ENCODE measurements at places on chromosomes 4 and X.

- no peak for DNase-seq
Observed at GRCh38 chrX:119706616-119707015, 13.6 kb upstream of the SEPTIN6 start.

GRCh38 chr4:162522724-162523123 is 358.9 kb upstream of the FSTL5 start:
- no peak for DNase-seq

GRCh38 chr4:1027915-1028238 is 16.5 kb downstream of the FGFRL1 start:
- no peak for DNase-seq

DNA sequence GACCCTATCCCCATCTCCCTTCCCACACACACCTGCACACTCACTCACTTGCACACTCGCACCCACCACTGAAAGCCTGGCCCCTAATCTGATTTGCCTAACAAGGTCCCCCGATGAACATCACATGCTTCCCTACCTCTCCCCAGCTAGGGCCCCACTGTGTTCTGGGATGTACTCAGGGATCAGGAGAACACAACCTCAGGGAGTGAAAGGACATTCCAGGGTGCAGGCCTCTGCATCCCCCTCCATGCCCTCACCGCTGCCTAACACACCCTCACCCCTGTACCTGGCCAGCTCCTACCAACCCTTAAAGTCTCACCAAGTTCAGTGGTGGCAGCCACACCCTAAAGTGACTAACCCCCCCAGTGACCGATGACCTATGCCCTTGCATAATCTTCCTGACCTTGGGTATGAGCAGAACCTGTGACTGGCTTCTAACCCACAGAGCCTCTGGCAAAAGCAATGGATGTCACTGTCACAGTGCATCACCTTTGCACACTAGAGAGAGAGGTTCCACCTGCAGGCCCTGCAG is 2.4 kb upstream of the AFAP1 start:
- DNase-seq = no peak

- no peak for DNase-seq
Observed at GRCh38 chr4:55979562-55979961, 30.8 kb downstream of the CEP135 start.

DNA sequence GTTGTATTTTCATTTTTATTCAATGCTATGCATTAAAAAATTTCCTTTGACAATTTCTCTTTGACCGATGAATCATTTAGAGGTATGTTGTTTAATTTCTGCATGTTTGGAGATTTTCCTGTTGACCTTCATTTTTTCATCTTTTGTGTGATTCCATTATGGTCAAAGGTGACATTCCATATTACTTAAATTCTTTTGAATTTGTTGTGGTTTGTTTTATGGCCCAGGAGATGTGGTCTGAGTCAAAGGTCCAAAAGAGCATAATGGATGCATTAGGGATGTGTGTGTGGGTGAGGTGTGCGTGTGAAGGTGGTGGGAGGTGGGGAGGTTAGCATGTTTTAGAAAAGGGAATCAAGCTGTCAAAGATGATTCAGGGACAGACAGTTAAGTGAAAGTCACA is 76.0 kb upstream of the GIMD1 start:
- DNase-seq = no peak
